Cerebellar cortex (tissue), 1 donor: ENCODE measurements at places on chromosomes 13 and 19.

- no peak for DNase-seq
Observed at GRCh38 chr13:98429531-98429930, 147.4 kb downstream of the STK24 start.

GRCh38 chr19:48553676-48554384 is 1.9 kb downstream of the SULT2B1 start:
- no peak for DNase-seq

DNA sequence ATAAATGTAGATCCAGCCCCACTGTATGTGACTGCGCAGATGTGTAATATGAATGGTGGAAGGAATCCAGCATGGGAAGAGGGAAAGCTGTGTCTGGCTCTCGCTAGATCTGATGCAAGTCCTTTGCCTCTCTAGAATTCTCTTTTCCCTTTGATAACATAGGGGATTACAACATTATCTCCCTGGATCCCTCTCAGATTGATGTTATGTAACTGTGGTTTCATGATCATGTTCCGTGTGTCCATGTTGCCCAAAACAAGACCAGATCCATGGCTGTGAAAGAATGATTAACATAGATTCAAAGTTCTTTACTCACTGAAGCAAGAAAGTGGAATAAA is 184.0 kb upstream of the UBL3 start:
- no peak for DNase-seq

GRCh38 chr19:18121166-18121565 is 23.6 kb downstream of the MAST3 start:
- DNase-seq = no peak

GRCh38 chr13:48154671-48155070 is 59.8 kb upstream of the MED4 start:
- no peak for DNase-seq

GRCh38 chr13:112442483-112443090 is 66.4 kb downstream of the SPACA7 start:
- no peak for DNase-seq

- no peak for DNase-seq
Observed at GRCh38 chr19:55341595-55342531, 2.2 kb downstream of the KMT5C start.

GRCh38 chr13:69461397-69461796 is 646.2 kb upstream of the ATXN8OS start:
- DNase-seq = no peak

DNA sequence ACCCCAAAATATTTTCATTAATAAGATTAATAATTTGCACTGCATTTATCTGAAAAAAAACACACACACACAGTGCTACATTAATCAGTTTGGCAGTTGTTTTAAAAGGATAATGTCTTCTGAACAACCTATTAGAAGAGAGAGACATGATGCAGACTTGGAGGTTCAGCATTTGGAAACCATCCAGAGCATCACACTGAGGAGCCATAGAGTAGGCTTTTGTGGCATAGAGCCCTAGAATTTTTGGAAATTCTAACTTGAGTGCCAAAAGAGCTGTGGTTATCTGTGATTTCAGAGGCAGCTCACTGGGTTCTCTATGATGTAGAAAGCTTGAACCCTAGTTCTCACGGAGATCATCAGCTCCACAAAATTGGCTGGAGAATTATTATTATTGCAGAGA is 90.2 kb downstream of the RFC3 start:
- peak; percentile 79 for DNase-seq

- DNase-seq = peak; percentile 44
Observed at GRCh38 chr13:98466634-98467236, 110.2 kb downstream of the STK24 start.

- DNase-seq = no peak
Observed at GRCh38 chr13:36108342-36108741, 22.8 kb downstream of the DCLK1 start.

- DNase-seq = peak; percentile 38
Observed at GRCh38 chr19:41321600-41322270, 11.8 kb downstream of the CCDC97 start.

DNA sequence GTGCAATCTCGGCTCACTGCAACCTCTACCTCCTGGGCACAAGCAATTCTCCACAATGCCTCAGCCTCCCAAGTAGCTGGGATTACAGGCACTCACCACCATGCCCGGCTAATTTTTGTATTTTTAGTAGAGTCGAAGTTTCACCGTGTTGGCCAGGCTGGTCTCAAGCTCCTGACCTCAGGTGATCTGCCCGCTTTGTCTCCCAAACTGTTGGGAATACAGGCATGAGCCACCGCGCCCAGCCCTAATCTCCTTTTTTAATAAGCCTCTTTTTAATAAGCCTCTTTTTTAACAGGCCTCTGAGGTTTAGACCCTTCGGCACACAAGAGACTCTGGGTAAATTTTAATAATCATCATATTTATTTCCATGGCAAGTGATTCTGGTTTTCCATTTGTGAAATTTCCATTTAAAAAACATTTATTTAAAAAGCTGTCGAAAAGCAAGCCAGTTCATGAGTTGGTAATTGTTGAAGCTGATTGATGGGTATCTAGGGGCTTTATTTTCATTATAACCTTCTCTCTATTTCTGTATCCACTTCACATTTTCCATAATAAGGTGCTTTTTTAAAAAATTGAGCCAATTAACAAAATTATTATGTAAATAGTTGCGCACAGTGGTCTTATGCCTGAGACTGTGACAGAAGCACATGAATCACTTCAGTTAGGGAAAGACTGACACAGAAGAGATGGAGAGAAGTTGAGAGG is 11.8 kb downstream of the POU2F2 start:
- DNase-seq = no peak

- DNase-seq = no peak
Observed at GRCh38 chr19:4088975-4089374, 22.3 kb upstream of the ZBTB7A start.

DNA sequence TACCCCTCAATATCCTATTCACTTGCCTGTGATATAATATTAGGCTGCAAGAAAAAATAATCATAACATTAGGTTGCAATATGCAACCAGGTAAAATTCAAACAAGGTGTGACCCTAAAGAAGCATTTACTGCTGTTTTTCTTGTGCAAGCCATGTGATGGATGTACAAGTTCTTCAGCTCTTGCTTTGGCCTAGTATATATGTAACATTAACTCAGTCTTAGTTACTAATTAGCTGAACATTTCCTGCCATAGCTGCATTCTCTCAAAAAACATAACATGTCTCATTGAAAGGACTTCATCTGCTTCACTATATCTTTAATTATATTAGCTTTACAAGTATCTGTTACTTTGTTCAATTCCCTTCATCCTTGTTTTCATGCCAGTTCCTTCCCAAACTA is 406.8 kb upstream of the HTR2A start:
- no peak for DNase-seq

DNA sequence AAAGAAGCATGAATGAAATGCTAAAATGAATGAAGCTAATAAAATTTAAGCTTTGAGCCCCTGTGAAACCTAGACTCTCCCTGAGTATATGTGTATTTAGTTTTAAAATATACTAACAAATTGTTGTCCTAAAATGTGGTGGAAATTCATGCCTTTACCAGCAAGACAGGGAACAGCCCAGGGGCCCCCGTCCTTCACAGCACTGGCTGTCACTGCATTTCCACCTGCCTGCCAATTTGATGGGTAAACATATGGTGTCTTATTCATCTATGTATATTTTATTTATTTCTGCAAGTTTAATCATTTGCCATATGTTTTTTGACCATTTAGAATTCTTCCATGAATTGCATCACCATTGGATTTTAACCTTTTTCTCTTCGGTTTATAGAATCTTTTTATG is 463.7 kb upstream of the NBEA start:
- DNase-seq = peak; percentile 6

DNA sequence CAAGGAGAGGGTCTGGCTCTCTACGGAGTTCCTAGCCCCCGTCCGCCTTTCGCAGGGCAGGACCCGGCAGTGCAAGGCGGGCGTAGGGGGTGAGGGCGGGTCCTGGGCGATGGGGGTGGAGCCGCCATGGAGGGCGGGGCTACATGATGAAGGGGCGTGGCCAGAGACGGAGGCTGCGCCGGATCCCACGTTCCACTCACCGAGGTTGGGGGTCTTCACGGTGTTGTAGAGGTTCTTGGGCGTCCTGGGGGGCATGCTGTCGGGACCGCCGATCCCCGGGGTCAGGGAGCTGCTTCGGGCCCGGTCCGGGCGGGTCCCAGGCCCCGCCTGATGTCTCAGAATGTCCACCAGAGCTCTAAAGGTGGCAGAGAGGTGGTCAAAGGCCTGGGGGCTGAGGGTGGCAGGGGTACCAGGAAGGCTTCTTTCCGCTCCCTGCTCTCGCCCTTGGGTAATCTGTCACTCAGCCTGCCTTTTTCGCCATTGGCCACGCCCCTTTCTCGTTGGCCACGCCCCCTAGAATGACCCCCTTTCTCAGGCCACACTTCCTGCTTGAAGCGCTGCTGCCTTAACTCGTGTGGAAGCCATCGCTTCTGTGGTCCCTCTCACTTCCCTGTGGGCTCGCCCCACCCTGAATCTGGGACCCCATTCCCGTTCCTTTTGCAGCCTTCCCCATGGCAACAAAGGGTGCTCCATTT is 2.5 kb downstream of the SHISA7 start:
- no peak for DNase-seq

GRCh38 chr13:92804926-92805325 is 421.7 kb upstream of the GPC6 start:
- no peak for DNase-seq

DNA sequence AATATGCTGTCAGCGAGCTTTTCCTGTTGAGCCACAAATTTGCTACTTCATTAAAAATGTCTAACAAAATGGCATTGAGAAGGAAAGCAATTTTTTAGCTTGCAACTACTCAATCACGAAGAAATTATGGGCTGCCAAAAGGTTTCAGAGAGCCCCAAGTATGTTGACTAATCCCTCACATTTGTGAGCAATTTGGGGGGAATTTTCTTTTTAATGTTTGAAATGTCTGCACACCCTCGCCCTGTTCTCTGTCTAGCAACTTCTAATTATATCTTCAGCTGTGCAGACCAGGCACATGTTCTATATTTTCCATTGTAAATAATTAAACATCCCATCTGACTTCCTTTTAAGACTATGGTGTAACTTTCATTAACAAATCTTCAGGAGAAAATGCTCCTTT is 192.9 kb downstream of the DCT start:
- DNase-seq = no peak

- peak; percentile 64 for DNase-seq
Observed at GRCh38 chr19:55549500-55550320, 4.4 kb upstream of the SBK3 start.

DNA sequence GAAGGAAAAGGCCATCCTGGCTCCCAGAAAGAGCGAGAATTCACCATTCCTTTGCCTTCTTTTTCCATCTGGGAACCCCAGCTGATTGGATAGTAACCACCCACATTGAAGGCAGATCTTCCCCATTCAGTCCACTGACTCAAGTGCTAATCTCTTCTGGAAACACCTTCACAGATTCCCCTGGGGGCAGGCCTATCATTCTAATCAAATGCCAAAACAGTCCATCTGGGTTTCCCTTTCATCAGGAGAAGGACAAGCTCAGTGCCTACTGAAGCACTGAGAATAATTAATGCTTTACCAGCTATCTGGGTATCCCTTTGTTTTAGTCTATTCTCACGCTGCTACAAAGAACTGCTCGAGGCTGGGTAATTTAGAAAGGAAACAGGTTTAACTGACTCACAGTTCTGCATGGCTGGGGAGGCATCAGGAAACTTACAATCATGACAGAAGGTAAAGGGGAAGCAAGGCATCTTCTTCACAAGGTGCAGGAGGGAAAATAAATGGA is 293.2 kb downstream of the ENOX1 start:
- DNase-seq = no peak

GRCh38 chr13:44783994-44784707 is 205.1 kb downstream of the NUFIP1 start:
- no peak for DNase-seq

DNA sequence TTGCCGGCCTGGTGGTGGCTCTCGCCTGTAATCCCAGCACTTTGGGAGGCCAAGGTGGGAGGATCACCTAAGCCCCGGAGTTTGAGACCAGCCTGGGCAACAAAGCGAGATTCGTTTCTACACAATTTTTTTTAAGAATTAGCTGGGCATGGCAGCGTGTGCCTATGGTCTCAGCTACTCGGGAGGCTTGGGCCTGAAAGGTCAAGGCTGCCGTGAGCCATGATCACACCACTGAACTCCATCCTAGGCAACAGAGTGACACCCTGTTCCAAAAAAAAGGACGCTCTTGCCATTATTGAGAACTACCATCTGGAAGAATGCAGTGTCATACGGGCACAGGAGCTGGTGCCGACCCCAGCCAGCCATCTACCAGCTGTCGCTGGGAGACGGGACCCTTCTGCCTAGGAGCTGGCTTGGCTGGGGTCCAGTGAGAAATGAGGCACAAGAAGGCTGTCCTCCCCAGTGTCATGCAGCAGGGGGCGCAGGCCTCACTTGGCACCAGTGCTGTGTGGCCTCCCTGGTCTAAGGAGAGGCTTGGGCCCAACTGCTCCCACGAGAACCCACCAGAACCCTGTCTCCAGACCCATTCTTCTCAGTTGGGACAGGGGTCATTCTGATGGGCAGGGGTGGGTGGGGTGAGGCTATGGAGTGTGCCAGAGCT is 12.2 kb upstream of the RELB start:
- peak; percentile 66 for DNase-seq

DNA sequence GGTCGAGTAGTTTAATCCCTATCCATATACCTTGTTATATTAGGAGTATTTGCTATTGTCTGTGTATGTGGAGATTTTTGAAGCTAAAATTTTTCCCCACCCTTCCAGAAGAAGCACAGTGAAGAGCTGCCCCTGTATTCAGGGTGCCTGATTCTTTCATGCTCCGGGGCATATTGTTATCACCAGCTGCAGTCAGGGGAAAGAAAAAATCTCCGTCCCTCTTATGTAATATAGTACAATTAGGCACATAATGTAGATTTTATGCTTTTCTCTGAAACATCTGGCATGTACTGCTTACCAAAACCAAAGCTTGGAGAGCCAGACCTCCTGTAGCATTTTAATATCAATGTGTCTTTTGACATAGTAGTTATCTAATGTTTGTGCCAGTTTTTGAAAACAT is 214.9 kb upstream of the EDNRB start:
- DNase-seq = no peak

- DNase-seq = no peak
Observed at GRCh38 chr19:39818626-39819097, 15.3 kb downstream of the DYRK1B start.

DNA sequence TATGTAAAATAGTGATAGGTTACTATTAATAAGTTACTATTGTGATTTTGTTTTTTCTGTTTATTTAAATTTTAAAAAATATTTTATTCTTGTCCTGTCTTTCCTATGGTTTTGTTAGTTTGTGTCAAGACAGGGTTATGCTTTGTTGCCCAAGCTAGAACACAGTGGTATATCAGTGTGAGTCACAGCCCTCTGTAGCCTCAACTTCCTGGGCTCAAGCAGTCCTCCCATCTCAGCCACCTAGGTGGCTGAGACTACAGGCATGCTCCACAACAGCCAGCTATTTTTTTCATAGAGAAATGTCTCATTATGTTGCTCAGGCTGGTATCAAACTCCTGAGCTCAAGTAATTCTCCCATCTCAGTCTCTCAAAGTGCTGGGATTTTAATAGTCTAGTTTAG is 99.5 kb downstream of the ZNF675 start:
- DNase-seq = no peak

DNA sequence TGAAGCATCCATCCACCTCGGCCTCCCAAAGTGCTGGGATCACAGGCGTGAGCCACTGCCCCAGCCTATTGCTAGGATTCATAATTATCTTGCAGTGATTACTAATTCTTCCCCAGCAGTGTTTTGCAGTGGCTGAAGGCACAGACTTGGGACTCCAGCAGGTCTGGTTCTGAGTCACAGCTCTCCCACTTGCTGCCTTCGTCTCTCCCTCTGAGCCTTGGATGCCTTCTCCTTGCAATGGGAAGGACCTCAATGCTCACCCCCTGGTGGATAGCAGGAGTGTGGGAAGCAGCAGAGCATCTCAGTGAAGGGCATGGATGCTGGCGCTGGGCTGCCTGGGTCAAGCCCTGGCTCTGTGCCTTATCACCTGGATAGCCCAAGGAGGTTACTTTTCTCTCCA is 37.6 kb upstream of the SHKBP1 start:
- DNase-seq = peak; percentile 28
